Kidney (tissue), 22 donors: ENCODE measurements at places on chromosomes 13 and 19.

- no peaks in the 10 kb centered on the region for H3K36me3 ChIP-seq
- no peaks in the 10 kb centered on the region for H3K27me3 ChIP-seq
- H3K4me1 ChIP-seq, result peaks cover 4% of the 10 kb centered on the region
- DNase-seq, result no peak
- H3K4me3 ChIP-seq, result no peak overlapping the region
- H3K27ac ChIP-seq, result no peak overlapping the region
Measured at GRCh38 chr19:33204136-33204973, 10.2 kb downstream of the LRP3 start.

- peak; percentile 47 for DNase-seq
- no peak overlapping the region for H3K27ac ChIP-seq
- H3K4me1 ChIP-seq, result no peaks in the 10 kb centered on the region
Measured at GRCh38 chr19:2123682-2124387, 27.1 kb downstream of the IZUMO4 start.

DNA sequence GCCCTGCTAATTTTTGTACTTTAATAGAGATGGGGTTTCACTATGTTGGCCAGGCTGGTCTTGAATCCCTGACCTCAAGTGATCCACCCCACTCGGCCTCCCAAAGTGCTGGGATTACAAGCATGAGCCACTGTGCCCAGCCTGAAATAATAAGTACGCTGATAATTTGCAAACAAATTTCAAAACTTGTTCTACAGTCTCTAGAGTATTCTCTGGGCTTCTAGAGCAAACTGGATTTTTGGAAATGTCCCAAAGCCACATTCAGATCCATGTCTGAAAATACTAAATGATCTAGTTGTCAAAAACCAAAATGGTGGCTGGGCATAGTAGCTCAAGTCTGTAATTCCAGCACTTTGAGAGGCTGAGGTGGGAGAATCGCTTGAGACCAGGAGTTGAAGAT, 39.9 kb upstream of the PSPC1 start:
- H3K27me3 ChIP-seq, result no peaks in the 10 kb centered on the region
- H3K27ac ChIP-seq, result no peak overlapping the region
- DNase-seq, result no peak
- H3K4me3 ChIP-seq, result no peak overlapping the region
- H3K36me3 ChIP-seq, result peaks cover under 1% of the 10 kb centered on the region

GRCh38 chr13:101415358-101416174, 742 bp downstream of the NALCN start:
- H3K4me3 ChIP-seq, result no peak overlapping the region
- no peaks in the 10 kb centered on the region for H3K4me1 ChIP-seq
- no peak overlapping the region for H3K27ac ChIP-seq
- H3K36me3 ChIP-seq, result no peaks in the 10 kb centered on the region
- no peaks in the 10 kb centered on the region for H3K27me3 ChIP-seq
- peak; percentile 14 for DNase-seq

DNA sequence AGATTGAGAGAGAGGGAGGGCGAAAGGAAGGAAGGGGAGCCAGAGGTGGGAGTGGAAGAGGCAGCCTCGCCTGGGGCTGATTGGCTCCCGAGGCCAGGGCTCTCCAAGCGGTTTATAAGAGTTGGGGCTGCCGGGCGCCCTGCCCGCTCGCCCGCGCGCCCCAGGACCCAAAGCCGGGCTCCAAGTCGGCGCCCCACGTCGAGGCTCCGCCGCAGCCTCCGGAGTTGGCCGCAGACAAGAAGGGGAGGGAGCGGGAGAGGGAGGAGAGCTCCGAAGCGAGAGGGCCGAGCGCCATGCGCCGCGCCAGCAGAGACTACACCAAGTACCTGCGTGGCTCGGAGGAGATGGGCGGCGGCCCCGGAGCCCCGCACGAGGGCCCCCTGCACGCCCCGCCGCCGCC, at the start of gene TNFSF11:
TNFSF11 (plus strand) TSS at position 142 of the 400 bp plus-strand sequence; CDS start at position 294, 152 bp downstream.
- no peak for DNase-seq
- H3K27me3 ChIP-seq, result peaks cover 14% of the 10 kb centered on the region
- peaks cover 4% of the 10 kb centered on the region for H3K4me1 ChIP-seq
- no peak within 1 kb of the TSS for H3K27ac ChIP-seq

- no peak overlapping the region for H3K27ac ChIP-seq
- H3K27me3 ChIP-seq, result no peaks in the 10 kb centered on the region
- H3K4me3 ChIP-seq, result no peak overlapping the region
- DNase-seq, result no peak
- no peaks in the 10 kb centered on the region for H3K36me3 ChIP-seq
- peaks cover 7% of the 10 kb centered on the region for H3K4me1 ChIP-seq
Measured at GRCh38 chr13:40670307-40670706, 3.9 kb upstream of the FOXO1 start.
